ENCODE measurements at places on chromosomes 4 and X. TPM values are rescaled to one million over a fixed set of nuclear protein-coding genes. Genes with fewer than 3 reads are reported as not detected.

DNA sequence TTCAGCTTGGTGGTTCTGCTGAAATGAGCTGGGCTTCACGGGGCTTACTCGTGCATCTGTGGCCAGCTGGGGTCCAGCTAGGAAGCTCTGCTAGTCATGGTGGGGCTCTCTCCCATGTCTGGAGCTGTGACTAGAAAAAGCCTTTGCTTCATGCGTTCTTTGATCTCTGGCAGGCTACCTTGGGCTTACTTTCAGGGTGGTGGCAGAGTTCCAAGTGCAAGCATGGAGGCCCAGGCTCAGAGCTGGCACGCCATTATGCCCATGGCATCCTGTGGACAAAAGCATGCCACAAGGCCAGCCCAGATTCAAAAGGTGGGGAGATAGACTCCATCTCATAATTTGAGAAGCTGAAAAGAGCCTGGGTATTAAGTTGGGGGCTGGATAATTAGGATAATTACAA, 55.4 kb upstream of the GBA3 start:
- no peak for DNase-seq

GRCh38 chrX:18899796-18900380, 84.0 kb downstream of the PHKA2 start:
- DNase-seq, result no peak

- no peak for DNase-seq
Measured at GRCh38 chrX:43224496-43224895, 431.6 kb upstream of the MAOA start.

- DNase-seq, result no peak
Measured at GRCh38 chr4:54445866-54446265, 211.9 kb upstream of the KIT start.

GRCh38 chrX:2840961-2841360, 12.2 kb downstream of the GYG2 start:
- no peak for DNase-seq

GRCh38 chr4:70709611-70710205, 12.1 kb upstream of the RUFY3 start:
- no peak for DNase-seq

GRCh38 chrX:40197071-40197470, 99.3 kb upstream of the BCOR start:
- no peak for DNase-seq

DNA sequence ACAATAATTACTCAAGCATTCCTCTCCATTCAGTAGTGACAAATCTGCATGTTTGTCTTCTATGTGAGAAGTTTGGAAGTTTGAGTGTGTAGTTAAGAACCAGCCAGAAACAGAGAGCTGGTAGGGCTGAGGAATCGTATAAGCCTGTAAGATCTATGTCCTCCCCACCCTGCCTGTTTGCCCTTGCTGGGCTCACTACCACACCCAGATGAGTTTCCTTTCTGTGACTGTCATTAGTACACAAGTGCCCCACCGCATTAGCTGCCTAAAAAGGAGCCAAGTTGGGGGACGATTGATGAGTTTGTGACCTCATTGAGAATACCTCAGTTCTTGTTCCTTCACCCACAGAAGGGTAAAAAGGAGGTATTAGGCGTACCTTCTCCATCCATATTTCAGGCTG, 28.3 kb downstream of the DOCK11 start:
- no peak for DNase-seq

DNA sequence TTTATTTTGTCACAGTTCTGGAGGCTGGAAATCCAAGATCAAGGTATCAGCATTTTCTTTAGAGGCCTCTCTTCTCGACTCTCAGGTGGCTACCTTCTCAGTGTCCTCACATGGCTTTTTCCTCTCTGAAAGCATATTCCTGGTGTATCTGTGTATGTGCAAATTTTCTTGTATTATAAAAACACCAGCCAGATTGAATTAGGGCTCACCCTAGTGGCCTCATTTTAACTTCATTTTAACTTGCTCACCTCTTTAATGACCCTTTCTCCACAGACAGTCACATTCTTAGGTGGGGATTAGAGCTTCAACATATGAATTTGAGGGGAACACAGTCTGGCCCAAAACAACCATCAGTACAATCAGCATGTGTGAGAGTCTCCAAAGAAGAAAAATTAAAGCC, 542.4 kb upstream of the FAM241A start:
- no peak for DNase-seq

DNA sequence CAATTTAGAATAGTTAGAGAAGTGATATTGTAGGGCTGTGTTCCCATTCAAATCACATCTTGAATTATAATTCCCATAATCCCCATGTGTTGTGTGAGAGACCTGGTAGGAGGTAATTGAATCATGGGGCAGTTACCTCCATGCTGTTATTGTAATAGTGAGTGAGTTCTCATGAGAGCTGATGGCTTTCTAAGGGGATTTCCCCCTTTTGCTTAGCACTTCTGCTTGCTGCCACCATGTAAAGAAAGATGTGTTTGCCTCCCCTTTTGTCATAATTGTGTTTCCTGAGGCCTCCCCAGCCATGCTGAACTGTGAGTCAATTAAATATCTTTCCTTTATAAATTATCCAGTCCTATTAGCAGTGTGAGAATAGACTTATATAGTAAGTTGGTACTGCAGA, 53.2 kb downstream of the LPAR4 start:
- no peak for DNase-seq

- DNase-seq, result no peak
Measured at GRCh38 chrX:10471418-10471817, 149.0 kb downstream of the MID1 start.

DNA sequence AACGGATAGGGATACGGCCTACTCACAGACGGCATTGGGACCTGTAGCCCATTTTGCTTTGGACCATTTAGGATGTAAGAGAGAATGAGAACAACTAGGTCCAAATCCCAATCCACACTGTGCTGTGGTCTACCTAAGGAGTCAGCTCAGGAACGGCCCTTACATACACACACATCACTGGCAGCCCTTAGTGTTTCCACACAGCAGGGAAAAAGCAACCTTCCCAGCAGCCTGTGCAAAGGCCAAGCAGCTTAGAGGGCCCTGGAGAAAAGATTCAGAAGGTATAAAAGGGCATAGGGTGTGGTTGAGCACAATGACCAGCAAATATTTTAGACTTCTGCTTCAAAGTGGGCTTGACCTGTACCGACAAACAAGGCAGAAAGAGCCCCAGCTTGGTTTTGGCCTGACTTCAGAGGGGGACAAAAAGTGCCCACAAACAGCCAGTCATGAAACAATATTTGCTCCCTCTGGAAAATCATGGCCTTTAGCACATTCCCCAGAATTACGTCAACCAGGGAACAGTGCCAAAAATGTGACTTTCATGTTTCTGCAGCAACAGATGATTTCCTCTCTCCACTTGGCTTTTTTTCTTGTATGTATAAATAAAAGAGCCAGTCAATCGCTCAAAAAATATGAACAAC, 359.5 kb upstream of the FGF16 start:
- DNase-seq, result no peak

- no peak for DNase-seq
Measured at GRCh38 chr4:143337600-143338287, 1.1 kb downstream of the GAB1 start.

KCND1 gene
- 1.6 TPM for total RNA-seq

OTUD4 gene
- total RNA-seq, result 28.1 TPM

SLC6A8 gene
- 36.0 TPM for total RNA-seq

GAB3 gene
- 0.82 TPM for total RNA-seq

FSTL5 gene
- not detected for total RNA-seq

GPR82 gene
- not detected for total RNA-seq
